LNCaP clone FGC (cell line): ENCODE measurements at places on chromosomes 16 and 17.

- no peak for DNase-seq
These were observed 30.8 kb downstream of the FANCA start for GRCh38 chr16:89785523-89786155.

GRCh38 chr17:35006345-35006744 is 26.0 kb downstream of the LIG3 start:
- DNase-seq = no peak

DNA sequence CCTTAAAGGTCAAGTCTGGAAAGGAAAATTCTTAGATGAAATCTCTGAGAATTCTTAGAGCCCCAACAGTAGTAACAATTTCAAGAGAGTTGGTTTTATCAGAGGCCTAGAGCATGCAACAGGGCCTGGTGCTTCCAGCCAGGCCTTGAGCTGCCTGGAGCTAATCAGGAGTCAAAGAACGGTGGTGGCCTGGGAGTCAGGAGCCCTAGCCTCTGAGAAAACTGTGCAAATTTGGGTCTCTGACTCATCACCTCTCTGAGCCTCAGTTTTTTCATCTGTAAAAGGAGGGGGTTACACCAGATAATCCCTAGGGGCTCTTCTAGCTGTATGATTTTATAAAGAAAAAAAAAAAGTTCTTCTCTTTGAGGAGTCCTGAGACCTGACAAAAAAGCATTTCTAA is 227.3 kb upstream of the RPL38 start:
- DNase-seq = no peak

GRCh38 chr16:82263521-82264143 is 93.6 kb upstream of the MPHOSPH6 start:
- peak; percentile 3 for DNase-seq

- no peak for DNase-seq
These were observed 3.6 kb upstream of the KDM8 start for GRCh38 chr16:27199736-27200135.

- no peak for DNase-seq
These were observed 19.8 kb downstream of the MPG start for GRCh38 chr16:97822-98221.

- DNase-seq = no peak
These were observed 1.0 kb downstream of the NHERF1 start for GRCh38 chr17:74749279-74750038.

DNA sequence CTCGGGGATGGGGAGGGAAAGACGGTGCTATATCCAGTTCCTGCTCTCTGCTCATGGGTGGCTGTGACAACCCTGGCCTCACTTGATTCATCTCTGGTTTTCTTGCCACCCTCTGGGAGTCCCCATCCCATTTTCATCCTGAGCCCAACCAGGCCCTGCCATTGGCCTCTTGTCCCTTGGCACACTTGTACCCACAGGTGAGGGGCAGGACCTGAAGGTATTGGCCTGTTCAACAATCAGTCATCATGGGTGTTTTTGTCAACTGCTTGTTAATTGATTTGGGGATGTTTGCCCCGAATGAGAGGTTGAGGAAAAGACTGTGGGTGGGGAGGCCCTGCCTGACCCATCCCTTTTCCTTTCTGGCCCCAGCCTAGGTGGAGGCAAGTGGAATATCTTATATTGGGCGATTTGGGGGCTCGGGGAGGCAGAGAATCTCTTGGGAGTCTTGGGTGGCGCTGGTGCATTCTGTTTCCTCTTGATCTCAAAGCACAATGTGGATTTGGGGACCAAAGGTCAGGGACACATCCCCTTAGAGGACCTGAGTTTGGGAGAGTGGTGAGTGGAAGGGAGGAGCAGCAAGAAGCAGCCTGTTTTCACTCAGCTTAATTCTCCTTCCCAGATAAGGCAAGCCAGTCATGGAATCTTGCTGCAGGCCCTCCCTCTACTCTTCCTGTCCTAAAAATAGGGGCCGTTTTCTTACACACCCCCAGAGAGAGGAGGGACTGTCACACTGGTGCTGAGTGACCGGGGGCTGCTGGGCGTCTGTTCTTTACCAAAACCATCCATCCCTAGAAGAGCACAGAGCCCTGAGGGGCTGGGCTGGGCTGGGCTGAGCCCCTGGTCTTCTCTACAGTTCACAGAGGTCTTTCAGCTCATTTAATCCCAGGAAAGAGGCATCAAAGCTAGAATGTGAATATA is 4.8 kb upstream of the LASP1NB start:
- DNase-seq = no peak

DNA sequence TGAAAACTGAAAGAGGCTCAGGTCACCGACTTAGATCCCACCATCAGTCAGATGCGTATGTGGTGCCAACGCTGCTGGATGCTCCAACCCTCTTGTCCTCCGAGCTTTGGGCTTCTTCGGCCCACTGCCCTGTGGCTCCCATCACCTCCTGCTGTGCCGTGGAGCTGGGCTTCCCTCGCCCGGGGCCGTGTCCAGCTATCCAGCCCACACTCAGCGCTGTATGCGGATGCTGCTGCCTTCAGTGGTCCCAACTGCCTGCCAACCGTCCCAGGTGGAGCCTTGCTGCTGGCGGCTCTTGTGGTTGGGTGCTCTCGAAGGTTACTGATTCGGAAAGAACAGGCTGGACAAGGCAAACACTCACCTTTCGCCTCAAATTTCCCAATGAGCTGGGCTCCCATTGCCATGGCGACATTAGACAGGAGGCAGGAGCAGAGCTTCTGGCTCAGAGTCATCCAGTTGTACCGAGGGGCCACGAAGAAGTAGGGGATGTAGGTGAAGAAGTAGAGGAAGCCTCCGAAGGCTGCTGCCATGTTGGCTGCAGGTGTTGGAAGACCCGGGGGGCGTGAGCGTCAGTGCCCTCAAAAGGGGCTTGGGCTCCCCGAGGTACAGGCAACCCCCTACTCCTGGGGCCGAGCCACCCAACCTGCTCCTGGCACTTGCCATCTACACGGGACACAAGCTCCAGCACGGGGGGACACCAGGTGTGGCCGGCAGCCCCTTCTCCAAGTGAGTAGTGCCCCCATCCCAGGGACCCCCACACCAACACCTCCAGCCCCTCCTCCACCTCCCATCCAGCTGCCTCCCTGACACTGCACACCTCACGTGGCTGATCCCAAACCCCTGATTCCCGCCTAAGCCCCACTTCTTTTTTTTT is 32.2 kb downstream of the ABCA3 start:
- no peak for DNase-seq

- no peak for DNase-seq
These were observed 4.4 kb upstream of the DHX40 start for GRCh38 chr17:59561042-59561441.

DNA sequence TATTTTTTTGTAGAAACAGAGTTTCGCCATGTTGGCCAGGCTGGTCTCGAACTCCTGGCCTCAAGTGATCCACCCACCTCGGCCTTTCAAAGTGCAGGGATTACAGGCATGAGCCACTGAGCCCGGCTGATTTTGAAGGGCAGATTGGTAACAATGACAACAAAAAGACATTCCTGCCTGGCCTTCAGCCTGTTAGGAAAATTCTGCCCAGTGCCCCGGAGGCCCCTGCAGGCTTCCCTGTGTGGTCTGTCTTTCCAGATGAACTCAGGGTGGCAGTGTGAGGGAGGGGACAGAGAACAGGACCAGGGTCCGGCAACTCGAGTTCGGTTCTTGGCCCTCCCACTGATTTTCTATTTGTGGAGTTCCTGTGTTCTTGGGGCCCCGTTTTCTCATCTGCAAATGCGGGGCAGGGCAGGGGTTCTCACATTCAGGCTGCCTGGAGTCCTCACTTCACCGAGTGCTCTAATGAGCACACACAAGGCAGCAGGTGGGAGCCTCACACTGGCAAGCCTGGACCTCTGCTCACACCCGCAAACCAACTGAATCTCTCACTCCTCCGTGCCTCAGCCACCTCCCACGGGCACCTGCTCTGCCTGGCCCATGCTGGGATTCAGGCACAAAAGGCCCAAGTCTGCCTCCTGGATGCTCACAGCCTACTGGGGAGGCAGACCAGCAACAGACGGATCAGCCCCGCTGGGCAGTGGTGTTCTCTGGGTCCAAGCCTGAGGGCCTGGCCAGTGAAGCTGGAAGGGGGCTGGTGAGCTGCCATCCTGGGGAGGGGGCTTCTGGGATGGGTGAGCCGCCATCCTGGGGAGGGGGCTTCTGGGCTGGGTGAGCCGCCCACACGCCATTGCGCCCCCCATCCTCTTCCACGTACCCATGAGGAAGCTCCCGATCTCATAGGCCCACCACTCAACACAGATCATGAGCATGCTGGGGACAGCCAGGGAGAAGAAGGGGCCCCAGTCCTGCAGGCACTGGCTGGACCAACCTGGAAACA is 10.3 kb downstream of the SLC47A2 start:
- no peak for DNase-seq

- DNase-seq = no peak
These were observed 6.3 kb downstream of the C17orf50 start for GRCh38 chr17:35766903-35767510.

- no peak for DNase-seq
These were observed 3.6 kb downstream of the ALDH3A1 start for GRCh38 chr17:19744492-19744891.

GRCh38 chr16:65323655-65324237 is 201.9 kb upstream of the CDH11 start:
- DNase-seq = no peak

- no peak for DNase-seq
These were observed 2.7 kb upstream of the ZG16B start for GRCh38 chr16:2827374-2827791.

- DNase-seq = no peak
These were observed 12.7 kb upstream of the CD300A start for GRCh38 chr17:74453665-74454196.

DNA sequence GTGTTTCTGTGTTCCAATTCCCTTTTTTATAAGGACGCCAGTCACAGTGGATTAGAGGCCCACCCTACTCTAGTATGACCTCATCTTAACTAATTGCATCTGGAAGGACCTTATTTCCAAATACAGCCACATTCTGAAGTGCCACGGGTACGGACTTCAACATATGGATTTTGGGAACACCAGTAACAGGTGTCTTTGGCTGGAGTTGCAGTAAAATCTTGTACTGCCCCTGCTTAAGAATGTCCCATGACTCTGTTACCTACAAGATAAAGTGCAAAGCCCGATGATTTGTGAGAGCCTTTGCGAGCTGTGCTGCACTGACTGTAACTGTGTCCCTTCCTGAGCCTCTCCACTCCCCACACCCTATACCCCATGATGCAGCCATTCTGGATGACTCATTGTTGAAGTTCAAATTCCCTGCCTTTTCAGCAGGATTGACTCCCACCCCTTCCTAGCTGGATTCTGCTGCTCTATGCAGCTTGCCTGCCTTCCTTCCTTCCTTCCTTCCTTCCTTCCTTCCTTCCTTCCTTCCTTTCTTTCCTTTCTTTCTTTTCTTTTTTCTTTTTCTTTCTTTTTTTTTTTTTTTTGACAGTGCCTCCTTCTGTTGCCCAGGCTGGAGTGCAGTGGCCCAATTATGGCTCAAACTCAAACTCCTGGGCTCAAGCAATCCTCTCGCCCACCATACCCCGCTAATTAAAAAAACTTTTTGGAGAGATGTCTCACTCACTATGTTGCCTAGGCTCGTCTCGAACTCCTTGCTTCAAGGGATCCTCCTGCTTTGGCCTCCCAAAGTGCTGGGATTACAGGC is 2.1 kb downstream of the HCRT start:
- no peak for DNase-seq

DNA sequence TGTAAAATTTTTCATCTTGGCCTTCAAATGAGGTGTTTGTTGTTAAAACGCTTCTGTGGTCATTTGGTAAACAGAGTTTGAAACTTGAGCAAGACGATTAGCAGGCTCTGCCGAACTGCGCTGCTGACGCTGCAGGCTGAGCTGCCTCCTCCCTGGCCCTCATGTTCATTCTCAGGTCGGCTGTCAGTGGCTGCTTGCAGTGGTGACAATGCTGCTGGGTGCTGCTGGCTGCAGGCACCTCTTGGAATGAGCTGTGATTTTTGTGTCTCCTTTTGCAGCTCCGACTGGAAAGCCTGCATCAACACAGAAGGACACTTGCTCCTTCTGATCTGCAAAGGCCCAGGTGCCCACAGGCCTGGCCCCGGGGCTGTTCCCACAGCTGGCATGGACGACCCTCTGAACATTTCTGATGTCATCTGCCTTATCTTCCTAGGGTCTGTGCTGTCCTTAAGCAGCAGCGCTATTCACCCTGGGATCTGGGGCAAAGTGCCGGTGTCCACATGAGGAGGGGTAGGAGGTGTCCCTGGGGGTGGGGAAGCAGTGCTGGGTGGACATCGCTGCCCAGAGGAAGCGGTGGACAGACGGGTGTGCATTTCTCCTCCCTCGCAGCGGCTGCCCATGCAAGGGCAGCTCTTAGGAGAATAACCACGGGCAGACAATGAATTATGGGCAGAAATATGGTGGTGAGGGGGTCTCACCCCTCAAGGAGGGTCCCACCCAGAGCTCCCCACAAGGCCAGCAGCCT is 23.1 kb upstream of the OSGIN1 start:
- DNase-seq = no peak

- no peak for DNase-seq
These were observed 1.4 kb upstream of the MRPL28 start for GRCh38 chr16:371515-372301.

- DNase-seq = no peak
These were observed 352.1 kb upstream of the HSBP1 start for GRCh38 chr16:83455716-83456115.

- DNase-seq = no peak
These were observed 60.2 kb downstream of the CNGB1 start for GRCh38 chr16:57910696-57911095.

- DNase-seq = no peak
These were observed 9.6 kb downstream of the VPS53 start for GRCh38 chr17:705011-705410.
